ENCODE measurements at places on chromosomes 12 and 14.

DNA sequence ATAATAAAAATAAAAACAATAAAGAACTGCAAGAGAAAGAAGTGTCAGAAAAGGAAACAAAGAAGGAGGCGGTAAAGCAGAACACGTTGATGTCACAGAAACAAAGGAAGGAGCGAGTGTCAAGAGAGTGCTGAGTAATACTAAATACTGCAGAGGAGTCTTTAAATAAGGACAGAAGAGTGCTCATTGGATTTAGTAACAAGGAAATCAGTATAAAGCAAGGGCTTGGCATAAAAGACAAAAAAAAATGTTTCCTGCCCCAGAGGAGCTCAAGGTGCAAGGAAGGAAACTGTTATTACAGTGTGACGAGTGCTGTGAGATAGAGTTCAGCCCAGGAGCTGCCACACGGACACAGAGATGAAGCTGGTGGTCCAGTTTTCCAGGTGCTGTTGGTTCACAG lies 8.4 kb upstream of the TUBA1A start:
- DNase-seq: no peak

DNA sequence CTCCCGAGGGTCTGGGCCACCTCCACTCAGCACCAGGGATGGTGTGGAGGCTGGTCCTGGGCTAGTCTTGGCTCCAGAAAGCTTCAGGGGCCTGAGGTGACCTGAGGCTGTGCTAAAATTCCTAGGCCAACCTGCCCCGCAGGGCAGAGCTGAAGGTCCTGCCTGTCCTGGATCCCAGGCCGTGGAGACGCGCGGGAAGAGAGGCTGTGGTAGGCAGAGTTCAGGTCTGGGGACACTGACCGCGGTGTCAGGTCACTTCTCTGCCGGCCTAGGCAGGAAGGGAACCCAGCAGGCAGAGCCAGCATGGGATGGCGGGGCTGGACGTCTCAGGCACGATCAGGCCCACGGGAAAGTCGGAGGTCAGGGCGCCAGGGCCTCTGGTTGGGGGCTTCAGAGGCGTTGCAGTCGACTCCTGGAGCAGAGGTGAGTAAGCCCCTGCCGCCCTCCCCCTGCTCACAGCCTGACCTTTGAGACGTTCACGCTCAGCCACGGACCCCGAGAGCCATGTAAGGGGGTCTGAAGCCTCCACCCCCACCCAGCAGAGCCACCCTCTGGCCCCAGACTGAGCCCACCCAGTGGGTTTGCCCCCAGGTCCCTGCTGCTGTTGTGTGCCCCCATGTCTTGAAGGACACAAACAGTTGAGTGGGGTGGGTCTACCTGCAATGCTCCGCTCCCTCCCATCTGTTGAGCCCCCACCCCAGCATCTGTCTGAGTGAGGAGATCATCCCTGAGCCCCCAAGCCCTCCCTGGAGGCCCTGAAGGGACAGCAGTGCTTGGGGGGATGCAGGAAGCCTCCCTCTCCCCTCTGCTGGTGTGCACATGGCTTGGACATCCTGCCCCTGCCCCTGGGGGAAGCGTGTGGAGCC lies 142.7 kb downstream of the KIF26A start:
- DNase-seq: no peak

GRCh38 chr12:122722387-122722786 lies 5.8 kb upstream of the HCAR3 start:
- no peak for DNase-seq

DNA sequence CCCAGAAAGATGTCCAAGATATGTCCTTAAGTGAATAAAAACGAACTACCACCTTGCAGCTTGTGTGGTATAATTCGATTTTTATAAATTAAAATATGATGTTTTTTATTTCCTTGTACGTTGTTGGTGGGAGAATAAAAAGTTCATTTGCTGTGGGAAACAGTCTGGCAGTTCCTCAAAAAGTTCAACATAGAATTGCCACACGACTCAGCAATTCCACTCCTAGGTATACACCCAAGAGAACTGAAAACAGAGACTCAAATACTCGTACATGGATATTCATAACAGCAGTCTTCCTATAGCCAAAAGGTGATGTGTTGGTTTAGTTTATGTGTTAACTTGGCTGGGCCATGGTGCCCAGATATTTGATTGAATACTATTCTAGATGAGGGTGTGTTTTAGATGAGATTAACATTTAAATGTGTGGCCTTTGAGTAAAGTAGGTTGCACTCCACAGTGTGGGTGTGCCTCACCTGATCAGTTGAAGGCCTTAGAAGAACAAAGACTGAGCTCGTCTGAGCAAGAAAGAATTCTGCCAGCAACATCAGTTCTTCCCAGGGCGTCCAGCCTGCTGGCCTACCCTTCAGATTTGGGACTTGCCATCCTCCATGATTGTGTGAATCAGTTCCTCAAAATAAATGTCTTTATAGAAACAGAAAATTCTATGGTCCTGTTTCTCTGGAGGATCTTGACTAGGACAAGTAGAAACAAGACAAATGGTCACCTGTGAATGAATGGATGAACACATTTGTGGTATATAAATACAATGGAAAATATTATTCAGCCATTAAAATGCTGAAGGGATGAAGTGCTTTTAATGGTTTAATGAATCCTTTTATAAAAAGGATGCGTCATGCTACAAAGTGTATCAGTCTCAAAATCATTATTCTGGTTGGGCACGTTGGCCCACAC lies 5.1 kb upstream of the DENR start:
- DNase-seq: no peak

DNA sequence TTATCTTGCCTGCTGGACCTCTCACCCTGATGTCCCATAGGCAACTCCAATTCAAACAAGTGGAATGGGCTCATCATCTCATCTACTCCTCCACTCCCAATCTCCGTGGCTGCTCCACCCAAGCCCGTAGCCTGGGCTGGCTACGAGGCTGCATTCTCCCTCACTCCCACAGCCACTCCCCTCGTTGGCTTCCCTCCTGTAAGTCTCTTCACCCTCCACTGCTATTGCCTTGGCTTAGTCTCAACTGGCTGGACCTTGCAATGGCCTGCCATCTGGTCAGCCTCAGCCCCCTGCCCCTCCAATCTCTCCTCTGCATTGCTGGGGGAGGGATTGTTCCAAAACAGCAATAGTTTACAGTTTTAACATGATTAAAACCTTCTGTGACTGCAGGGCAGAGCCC lies 44.4 kb upstream of the PELI2 start:
- no peak for DNase-seq

DNA sequence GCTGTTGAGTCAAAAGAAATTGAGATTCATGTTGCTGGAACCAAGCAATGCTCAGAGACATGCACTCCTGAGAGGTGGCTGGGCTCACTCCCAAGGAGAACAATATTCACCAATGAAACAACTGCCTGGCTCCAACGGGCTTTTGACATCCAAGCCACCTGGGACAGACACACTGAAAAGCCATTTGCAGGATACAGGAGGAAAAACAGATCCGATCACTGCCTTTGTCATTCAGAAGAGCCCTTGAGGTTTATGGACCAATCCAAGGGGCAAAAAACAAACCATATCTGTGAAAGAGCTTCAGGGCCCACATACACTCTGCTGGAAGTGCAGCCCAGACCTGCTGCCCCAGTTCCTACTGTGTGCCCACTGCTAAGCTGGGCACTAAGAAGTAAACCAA lies 277.5 kb downstream of the NUAK1 start:
- no peak for DNase-seq

- DNase-seq: no peak
Measured at GRCh38 chr14:92443167-92443566, 70.4 kb upstream of the RIN3 start.

DNA sequence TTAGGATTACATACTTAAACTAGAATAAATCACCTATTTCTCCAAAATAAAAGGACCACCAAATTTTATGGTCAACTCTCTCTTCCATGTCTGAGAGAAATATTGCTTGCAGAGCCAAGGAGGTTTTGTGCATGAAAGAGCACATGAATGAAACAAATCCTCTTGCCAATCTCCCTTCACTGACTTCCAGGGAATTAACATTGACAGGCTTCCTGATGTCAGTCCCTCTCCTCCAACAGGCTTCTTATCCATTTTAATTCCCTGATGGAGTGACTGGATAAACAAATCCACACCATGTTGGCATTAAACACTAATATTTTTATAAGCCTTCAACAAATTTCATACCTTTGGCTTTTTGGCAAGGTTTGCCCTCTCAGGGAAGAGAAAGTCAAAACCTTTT lies 45.3 kb upstream of the CNTN1 start:
- DNase-seq: no peak

- no peak for DNase-seq
Measured at GRCh38 chr12:26688344-26688904, 144.6 kb downstream of the ITPR2 start.

Measured in fibroblast of the aortic adventitia (primary cell).